ENCODE measurements at places on chromosomes 7 and 10.

- no peak for DNase-seq
Observed at GRCh38 chr7:153109566-153109965, 350.0 kb downstream of the ACTR3B start.

DNA sequence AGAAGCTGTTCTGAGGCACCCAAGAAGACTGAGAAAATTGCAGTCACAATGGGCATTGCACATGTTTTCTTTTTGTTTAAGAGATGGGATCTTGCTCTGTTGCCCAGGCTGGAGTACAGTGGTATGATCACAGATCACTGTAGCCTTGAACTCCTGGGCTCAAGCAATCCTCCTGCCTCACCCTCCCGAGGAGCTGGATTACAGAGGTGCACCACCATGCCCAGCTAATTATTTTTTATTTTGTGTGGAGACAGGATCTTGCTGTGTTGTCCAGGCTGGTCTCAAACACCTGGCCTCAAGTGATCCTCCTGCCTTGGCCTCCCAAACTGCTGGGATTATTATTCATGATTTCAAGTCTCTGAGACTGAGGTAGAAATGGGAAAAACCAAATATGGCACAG is 168.7 kb downstream of the PIP4K2A start:
- DNase-seq = no peak

GRCh38 chr10:5595994-5596471 is 70.4 kb downstream of the ASB13 start:
- no peak for DNase-seq

DNA sequence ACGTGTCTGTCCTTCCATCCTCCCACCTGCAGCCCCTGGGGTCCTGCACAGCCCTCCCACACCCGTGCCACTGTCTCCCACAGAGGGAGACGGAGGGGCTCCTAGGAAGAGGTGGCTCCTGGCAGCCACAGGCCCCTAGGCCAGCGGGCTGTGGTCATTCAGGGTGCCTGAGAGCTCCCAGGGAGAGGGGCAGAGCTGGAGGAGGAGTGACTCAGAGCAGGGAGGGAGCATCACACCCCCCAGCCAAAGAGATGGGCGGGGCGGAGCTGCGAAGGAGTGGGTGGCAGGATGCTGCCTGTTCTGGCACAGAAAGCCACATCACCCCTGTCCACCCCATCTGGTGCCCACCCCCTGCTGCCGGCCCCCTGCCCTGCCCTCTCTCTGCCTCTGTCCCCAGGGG is 50.5 kb downstream of the STK32C start:
- no peak for DNase-seq

DNA sequence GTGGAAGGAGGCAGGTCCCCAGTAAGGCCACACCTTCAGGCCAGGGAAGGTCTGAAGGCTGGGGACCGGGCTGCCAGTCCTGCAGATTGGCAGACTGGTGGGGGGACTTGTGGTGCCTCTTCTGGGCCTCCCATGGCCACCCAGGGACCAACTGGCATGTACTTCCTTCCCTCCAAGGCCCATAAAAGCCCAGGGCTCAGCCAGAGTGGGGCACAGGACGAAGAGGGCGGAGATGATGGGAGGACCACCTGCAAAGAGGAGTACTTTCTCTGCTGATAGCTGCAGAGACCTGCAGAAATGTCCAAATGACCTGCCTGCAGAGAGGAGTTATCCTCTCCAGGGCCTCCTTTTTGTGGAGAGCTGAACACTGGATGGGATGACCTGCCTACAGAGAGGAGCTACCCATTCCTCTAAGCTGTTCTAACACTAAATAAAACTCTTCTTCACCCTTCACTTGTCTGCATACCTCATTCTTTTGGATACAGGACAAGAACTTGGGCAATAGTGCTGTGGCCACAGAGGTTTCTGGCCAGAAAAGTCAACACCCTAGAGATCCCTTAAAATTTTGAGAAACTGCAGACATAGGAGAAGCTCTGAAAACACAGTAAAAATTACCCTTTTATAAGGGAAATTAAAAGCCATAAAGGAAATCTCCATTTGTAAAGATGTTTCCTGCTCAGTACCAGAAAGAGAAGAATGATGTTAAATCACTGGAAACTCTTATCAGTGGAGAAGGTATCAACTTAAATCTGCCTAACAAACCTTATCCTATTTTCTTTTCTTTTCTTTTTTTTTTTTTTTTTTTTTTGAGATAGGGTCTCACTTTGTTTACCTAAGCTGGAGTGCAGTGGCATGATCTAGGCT is 20.7 kb upstream of the PRF1 start:
- no peak for DNase-seq

DNA sequence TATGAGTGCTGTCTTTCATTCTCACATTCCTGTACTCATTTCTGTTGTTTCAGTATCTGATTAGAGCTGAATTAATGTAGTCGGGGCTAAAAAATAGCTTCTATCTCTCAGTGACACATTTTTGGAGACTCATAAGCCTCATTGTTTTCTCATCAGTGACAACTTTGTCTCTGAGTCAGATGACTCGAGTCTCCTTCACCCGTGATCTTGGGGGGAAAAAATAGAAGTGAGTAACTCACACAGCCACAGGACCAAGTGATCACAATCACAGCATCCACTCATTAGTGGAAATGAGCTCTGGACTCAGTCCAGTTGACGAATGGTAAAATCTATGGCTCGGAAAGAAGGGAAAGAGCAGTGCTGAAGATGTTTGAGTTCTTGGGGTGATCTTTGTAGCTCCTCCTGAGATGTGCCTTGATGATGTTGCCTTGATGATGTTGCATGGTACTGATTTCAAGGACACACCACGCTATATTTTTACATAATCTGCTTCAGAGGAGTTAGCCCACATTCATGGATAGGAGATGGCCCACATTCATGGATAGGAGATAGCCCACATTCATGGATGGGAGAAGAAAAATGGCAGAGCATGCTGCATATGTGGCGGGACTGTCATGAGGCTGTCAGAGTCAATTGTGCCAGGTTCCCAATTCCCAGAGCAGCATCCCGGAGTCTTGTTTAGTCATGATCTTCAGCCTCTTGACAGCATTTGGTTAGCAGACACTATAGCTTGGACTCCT is 214.7 kb downstream of the CELF2 start:
- DNase-seq = no peak

- DNase-seq = no peak
Observed at GRCh38 chr10:97321032-97321803, 2.1 kb downstream of the FRAT1 start.

GRCh38 chr10:112616647-112617046 is 169.6 kb downstream of the VTI1A start:
- no peak for DNase-seq

- DNase-seq = peak; percentile 43
Observed at GRCh38 chr7:29189743-29190201, 4.8 kb upstream of the CHN2 start.

- DNase-seq = no peak
Observed at GRCh38 chr10:78584266-78584665, 484.5 kb upstream of the ZMIZ1 start.

- no peak for DNase-seq
Observed at GRCh38 chr7:137760111-137760510, 86.7 kb downstream of the DGKI start.

- DNase-seq = no peak
Observed at GRCh38 chr10:132679217-132679595, 106.7 kb downstream of the NKX6-2 start.

- no peak for DNase-seq
Observed at GRCh38 chr10:78687626-78688025, 381.1 kb upstream of the ZMIZ1 start.

GRCh38 chr10:78520737-78521430 is 487.2 kb downstream of the RPS24 start:
- DNase-seq = peak; percentile 44

- peak; percentile 37 for DNase-seq
Observed at GRCh38 chr7:102044984-102045673, 227.7 kb downstream of the CUX1 start.

- no peak for DNase-seq
Observed at GRCh38 chr7:77413128-77413527, 3.0 kb downstream of the GSAP start.

DNA sequence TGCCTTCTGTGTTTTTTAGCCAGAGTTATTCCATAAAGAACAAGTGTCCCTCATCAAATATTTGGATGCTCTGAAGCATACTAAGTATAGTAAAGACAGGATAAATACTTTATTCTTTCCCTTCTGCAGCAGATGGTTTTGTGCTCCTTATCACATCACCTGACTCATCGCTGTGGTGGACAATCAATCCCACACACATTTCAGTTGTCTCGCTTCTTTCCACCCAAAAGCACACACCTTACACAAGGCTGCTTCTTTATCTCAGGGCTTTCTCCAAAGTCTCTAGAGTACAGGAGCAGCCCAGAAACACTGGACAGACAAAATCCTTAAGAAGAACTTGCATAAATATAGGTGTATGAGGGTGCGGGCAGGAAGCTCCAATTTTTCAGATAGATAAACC is 43.4 kb downstream of the IGF2BP3 start:
- DNase-seq = no peak

GRCh38 chr7:135925210-135925609 is 51.9 kb downstream of the MTPN start:
- no peak for DNase-seq

DNA sequence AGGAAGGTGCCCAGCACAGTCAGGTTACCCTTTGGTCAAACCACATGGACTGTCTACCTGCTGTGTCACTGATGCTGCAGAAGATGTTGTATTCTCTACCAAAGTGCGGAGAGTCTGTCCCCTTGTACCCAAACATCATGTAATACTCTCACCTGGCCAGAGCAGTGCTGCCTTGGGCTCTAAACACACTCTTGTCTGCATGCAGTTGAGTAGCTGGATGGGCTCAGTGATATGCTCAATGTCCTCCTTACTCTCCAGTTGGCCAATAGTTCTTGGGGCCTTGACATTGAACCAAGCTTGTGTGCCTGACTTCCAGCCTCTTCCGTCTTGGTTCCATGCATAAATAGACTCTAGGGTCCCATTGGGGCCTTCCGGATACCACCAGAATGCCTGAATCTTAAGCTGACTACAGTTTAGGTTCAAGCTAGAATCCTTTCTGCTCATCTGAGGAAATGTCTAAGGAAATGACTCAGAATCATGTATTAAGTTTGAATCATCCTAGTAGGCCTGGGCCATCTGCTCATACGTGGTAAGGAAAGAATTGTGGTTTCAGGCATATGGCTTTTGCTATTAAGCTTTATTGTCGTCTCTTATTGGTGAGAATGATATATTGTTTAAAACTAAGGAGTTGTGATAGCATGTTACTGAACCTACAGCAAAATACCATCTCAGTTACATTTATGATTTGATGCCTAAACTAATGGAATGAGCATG is 118.0 kb downstream of the OTUD1 start:
- no peak for DNase-seq

DNA sequence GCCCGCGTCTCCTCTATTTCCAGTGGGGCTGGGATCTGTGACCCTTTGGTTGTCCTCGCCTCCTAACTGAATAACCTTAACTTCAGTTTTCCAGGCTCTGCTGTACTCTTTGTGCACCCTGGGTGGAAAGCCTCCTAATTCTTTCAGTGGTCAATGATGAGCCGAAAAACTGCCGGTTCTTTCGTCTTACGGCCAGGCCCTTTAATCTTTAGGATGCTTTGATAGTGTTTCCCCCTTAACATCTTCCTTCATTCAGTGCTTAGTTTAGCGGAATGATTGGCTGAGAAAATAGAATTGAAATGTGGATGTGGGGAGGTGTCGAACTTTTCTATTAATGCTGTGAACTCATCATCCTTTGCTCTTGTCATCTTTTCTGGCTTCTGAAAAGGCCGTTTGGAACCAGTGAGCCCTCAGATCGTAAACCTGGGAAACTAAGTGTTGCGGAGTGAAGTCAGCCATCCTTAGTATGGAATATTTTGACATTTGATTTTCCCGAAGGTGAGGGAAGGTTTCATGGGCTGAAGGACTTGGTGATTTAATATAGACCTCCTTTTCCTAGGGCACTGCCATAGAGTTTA is 847 bp downstream of the GARS1 start:
- DNase-seq = no peak

DNA sequence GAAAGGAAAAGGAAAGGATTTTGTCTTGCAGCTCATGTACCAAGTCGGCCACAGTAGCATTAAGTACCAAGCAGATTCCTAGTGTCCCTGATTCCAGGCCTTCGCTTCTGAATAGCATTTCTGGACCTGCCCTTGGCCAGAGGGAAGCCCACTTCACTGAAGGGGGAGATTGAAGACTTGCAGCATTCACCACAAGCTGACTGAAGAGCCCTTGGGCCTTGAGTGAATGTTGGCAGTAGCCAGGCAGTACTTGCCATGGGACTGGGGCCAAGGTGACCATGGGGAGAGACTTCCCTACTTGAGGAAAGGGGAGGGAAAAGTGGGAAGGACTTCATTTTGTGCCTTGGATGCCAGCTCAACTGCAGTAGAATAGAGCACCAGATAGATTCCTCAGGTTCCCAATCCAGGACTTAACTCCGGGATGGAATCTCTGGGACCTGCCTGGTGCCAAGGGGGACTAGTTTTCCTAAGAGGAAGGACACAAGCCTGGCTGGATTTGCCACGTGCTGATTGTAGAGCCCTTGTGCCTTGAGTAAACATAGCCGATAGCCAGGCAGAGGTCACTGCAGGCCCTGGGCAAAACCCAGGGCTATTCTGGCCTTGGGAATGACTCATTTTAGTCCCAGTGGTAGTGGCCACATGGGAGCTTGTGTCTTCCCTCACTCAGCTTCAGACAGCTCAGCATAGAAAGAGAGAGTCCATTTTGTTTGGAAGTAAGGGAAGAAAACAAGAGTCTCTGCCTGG is 141.7 kb upstream of the KCND2 start:
- no peak for DNase-seq

DNA sequence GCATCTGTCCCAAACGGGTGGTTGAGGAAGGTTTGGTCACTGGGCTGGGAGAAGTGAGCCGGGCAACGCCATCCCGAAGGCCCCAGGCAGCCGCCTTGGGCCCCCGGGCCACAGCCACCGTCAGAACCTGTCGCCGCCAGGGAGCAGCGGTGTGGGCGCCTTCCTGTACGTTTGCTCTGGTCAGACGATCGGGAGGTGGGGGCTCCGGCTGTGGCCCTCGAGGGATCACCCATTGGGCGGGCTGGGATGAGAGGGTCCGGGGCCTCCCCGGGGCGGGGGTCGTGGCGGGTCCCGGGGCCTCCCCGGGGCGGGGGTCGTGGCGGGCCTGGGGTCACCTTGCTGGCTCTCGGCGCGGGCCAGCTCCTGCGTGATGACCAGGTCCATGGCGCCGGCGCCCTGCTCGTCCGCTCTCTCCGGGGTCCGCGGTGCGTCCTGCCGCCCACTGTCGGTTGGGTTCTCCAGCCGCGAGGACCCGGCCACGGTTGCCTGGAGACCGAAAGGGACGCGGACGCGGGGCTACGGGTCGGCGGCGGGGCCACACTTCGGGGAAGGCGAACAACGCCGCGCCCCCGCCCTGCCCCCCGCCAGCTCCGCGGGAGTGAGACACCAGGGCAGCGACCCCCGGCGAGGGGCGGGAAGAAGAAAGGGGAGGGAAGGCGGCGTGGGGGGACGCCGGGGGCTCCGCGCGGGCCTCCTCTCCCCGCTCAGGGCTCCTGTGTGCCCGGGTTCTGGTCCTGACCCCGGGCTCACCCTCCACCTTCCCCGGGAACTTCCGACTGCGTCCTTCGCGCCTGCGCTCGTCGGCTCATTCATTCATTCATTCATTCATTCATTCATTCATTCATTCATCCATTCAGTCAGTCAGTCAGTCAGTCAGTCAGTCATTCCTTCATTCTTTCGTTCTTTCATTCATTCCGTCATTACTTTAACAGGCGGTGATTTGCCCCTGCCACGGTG is at the start of gene CFAP46:
Gene CFAP46 (minus strand): TSS at position 470 of the 957 bp plus-strand sequence. CDS start 86 bp downstream, at position 384.
- DNase-seq = no peak
